Naive thymus-derived CD4-positive, alpha-beta T cell (primary cell): ENCODE measurements at places on chromosomes 7 and 10.

- H3K27me3 ChIP-seq: no peaks in the 10 kb centered on the region
- no peaks in the 10 kb centered on the region for H3K4me1 ChIP-seq
- no peaks in the 10 kb centered on the region for H3K36me3 ChIP-seq
- no peak for DNase-seq
- no peak overlapping the region for H3K4me3 ChIP-seq
Observed at GRCh38 chr10:121404611-121405010, 193.6 kb downstream of the FGFR2 start.

DNA sequence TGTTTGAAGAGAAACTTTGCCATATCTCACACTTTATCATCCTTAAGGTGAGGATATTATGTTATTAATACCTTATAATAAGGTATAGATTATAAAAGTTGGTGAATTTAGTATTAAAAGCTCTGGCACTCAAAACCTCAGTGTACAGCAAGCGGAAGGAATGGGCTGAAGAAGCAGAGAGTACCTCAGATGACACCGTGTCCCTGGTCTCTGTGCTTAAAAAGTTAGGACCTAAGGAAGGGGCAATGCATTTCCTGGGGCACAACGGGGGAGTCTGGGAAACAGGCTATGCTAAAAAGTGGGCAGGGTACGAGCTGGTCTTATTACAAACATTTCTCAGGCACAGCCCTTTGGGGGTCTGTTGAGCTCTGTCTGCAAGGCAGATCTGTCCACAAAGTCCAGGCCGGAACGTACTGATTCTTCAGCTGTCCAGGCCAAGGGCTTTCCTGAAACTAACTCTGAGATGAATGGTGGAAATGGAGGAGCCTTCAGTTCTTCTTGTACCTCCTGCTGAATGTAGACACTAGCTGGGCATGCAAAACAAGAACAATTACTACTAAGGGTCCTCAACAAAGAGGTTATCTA is 202.7 kb downstream of the POM121L12 start:
- H3K4me3 ChIP-seq: no peak overlapping the region
- H3K36me3 ChIP-seq: no peaks in the 10 kb centered on the region
- no peak for DNase-seq

DNA sequence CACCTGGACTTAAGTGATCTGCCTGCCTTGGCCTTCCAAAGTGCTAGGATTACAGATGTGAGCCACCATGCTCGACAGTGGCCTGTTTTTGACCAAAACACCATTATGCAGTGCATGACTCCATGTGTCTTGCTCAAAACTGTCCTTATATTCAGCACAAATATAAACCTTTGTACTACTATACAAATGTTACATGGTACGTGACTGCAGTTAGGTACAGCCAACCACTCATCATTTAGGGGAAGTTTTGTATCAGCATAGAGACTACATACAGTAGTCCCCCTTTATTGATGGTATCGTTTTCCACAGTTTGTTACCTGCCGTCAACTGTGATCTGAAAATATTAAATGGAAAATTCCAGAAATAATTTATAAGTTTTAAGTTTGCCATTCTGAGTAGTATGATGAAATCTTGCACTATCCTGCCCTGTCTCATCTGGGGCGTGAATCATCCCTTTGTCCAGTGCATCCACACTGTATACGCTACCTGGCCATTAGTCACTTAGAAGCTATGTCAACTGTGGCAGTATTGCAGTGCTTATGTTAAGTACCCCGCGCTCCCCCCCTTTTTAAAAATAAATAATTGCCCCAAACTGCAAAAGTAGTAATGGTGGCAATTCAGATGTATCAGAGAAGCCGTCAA is 23.3 kb upstream of the ZNF282 start:
- H3K27me3 ChIP-seq: no peaks in the 10 kb centered on the region
- no peak overlapping the region for H3K27ac ChIP-seq
- H3K4me3 ChIP-seq: no peak overlapping the region

DNA sequence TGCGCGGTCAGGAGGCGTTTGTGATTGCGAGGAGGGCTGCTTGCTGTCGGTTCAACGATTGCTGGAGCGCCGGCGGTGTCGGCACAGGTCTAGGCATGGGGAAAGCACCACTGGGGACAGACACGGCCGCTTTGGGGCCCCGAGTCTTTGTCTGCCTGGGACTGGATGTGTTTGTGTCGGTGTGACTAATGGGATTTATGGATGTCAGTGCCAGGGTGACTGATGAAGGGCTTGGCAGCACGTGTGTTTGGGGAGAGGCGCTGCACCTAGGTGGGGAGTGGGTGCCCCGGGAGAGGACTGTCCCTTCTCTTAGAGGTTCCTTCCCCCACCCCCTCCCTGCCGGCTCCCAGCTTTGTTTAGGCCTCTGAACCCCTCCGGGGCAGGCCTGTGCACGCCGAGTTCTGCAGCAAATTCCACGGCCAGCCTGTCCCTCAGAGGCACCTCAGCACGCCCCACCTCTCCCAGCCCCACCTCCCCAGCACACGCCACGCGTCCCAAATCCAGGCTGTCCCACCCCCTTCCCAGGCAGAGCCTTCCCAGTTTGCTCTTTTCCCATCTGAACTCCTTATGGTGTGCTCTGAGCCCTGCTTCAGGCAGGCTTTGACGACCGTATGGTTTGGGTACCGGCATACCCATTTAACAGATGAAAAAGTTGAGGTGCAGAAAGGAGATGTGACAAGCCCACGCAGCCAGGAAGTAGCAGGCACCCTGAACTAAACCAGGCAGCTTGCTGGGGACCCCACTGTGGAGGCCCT is 6.4 kb upstream of the TNRC18 start:
- peaks cover 12% of the 10 kb centered on the region for H3K27me3 ChIP-seq
- H3K36me3 ChIP-seq: no peaks in the 10 kb centered on the region
- no peak overlapping the region for H3K4me3 ChIP-seq
- H3K27ac ChIP-seq: no peak overlapping the region
- H3K4me1 ChIP-seq: peaks cover 24% of the 10 kb centered on the region

- no peak for DNase-seq
- no peak overlapping the region for H3K27ac ChIP-seq
- H3K27me3 ChIP-seq: no peaks in the 10 kb centered on the region
Observed at GRCh38 chr10:77553966-77554365, 83.6 kb downstream of the KCNMA1 start.

GRCh38 chr7:47586925-47587324 is 5.0 kb upstream of the TNS3 start:
- no peaks in the 10 kb centered on the region for H3K4me1 ChIP-seq
- DNase-seq: no peak
- H3K4me3 ChIP-seq: no peak overlapping the region
- H3K36me3 ChIP-seq: no peaks in the 10 kb centered on the region
- no peak overlapping the region for H3K27ac ChIP-seq

GRCh38 chr10:73517166-73517888 is 21.5 kb upstream of the PPP3CB start:
- H3K4me3 ChIP-seq: no peak overlapping the region
- DNase-seq: no peak
- no peaks in the 10 kb centered on the region for H3K4me1 ChIP-seq
- H3K27me3 ChIP-seq: no peaks in the 10 kb centered on the region

DNA sequence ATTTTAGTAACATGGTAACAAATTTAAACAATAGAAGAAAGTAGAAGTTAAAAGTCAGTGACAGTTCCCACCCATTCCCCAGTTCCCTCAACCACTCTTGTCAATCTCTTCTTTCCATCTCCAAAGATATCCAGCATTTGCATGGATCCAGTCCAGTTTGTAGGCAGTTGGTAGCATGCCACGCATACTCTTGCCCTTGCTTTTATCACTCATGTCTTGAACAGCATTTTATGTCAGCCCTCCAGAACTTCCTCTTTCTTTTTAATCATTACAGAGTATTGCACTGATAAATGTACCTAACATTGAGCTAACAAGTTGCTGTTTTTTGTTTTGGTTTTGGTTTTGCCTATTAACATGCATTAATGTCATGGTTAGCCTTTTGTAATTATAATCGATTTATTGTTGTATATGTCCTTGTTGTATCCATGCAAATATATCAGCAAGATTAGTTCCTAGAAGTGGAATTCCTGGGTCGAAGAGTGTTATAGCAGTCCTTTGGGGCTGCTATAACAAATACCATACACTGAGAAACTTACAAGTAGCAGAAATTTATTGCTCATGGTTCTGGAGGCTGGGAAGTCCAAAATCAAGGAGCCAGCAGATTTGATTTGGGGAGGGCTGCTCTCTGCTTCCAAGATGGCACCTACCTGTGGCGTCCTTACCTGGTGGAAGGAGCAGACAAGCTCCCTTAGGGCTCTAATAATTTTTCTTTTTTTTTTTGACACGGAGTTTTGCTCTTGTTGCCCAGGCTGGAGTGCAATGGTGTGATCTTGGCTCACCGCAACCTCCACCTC is 25.7 kb downstream of the CHST3 start:
- no peak overlapping the region for H3K27ac ChIP-seq
- no peaks in the 10 kb centered on the region for H3K4me1 ChIP-seq
- no peaks in the 10 kb centered on the region for H3K27me3 ChIP-seq
- no peak overlapping the region for H3K4me3 ChIP-seq
- no peaks in the 10 kb centered on the region for H3K36me3 ChIP-seq

- DNase-seq: no peak
- no peaks in the 10 kb centered on the region for H3K4me1 ChIP-seq
- H3K27me3 ChIP-seq: no peaks in the 10 kb centered on the region
- no peaks in the 10 kb centered on the region for H3K36me3 ChIP-seq
- H3K27ac ChIP-seq: no peak overlapping the region
- H3K4me3 ChIP-seq: no peak overlapping the region
Observed at GRCh38 chr10:43959364-43960134, 310.9 kb upstream of the ZNF32 start.

DNA sequence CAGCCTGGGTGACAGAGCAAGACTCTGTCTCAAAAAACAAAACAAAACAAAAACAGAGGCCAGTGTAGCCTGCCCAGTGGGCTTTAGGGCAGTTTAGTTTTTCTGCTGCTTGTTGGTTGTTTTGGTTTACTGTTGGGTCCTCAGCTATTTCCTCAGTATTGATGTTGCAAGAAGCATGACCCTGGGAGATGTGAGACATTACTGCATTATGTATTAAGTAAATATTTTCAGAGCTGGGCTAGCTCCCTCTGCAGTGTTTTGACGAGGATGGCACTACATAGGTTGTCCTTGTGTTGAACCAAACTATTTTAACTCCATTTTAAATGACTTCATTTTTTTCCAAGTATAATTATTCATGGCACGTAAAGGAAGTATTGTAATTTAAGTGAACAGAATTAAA is 4.8 kb downstream of the AKAP9 start:
- DNase-seq: no peak
- H3K36me3 ChIP-seq: no peaks in the 10 kb centered on the region
- peaks cover 11% of the 10 kb centered on the region for H3K4me1 ChIP-seq
- no peak overlapping the region for H3K27ac ChIP-seq
- H3K4me3 ChIP-seq: no peak overlapping the region

- no peaks in the 10 kb centered on the region for H3K36me3 ChIP-seq
- no peak overlapping the region for H3K27ac ChIP-seq
- H3K4me1 ChIP-seq: peaks cover 10% of the 10 kb centered on the region
- H3K4me3 ChIP-seq: no peak overlapping the region
- no peak for DNase-seq
Observed at GRCh38 chr7:151847681-151848081, 29.2 kb downstream of the PRKAG2 start.

DNA sequence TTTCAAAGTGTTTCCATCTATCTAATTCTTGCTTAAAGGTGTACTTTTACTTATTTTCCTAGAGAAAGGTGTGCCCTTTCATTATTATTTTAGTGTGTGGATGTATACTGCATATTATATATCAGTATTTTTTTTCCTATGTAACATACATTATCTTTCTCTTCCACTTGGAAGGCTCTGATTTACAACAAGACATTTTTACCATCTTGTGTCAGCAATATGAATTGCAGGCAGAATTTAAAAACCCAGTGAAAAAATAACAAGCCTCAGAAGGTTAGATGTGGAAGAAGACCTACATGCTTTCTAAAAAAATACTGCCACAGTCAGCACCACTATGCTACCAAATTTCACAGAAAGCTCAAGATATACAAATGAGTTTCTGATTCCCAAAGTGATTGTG is 327.7 kb upstream of the STEAP1 start:
- no peak overlapping the region for H3K27ac ChIP-seq
- H3K27me3 ChIP-seq: no peaks in the 10 kb centered on the region
- H3K4me1 ChIP-seq: no peaks in the 10 kb centered on the region
- no peak for DNase-seq

- no peaks in the 10 kb centered on the region for H3K4me1 ChIP-seq
- no peak overlapping the region for H3K4me3 ChIP-seq
- no peaks in the 10 kb centered on the region for H3K27me3 ChIP-seq
- H3K27ac ChIP-seq: no peak overlapping the region
- no peaks in the 10 kb centered on the region for H3K36me3 ChIP-seq
Observed at GRCh38 chr10:17415046-17415658, 39.2 kb downstream of the ST8SIA6 start.

GRCh38 chr10:102814873-102815661 is 22.1 kb downstream of the CYP17A1 start:
- H3K27me3 ChIP-seq: no peaks in the 10 kb centered on the region
- H3K4me1 ChIP-seq: no peaks in the 10 kb centered on the region
- no peak for DNase-seq
- peaks cover 10% of the 10 kb centered on the region for H3K36me3 ChIP-seq
- no peak overlapping the region for H3K4me3 ChIP-seq

GRCh38 chr10:77459905-77460304 is 177.7 kb downstream of the KCNMA1 start:
- no peak overlapping the region for H3K4me3 ChIP-seq
- H3K4me1 ChIP-seq: no peaks in the 10 kb centered on the region
- H3K27ac ChIP-seq: no peak overlapping the region
- no peaks in the 10 kb centered on the region for H3K36me3 ChIP-seq

DNA sequence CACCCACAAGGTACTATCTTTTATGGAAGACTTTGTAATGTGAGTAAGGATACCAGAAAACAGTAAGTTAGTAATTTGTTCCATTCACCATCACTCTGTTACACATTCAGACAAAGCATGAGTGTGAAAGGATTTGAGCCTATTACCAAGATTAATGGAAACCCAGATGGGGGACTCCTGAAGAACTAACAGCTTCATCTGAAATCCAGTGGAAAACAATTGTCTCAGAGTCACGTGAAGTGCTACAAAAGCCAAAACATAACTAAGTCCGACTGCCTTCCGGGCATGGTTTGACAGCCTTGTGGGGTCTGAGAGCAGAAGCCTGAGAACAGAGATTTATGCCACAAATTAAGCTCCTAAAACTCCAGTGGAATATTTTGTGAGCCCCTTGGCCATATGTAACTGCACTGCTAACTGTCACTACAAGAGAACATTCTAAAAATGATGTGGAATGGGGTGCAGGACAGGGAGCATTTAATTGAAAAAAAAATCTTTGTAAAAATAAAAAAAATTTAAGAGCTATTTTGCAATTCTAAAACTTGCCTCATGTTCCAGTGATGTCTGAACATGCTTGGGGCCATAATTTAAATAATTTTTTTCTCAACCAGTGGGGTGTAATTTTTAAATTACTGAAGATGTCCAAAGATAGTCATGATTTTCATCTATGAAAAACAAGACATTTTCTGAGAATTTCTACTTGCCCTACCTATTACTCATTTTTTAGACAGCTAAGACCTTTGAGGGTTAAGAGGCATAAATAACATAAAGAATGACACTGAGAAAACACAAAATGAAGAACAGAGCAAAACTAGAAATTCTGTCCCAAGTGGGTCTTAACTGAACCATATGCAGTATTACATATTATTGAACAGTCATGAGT is 555.0 kb downstream of the INHBA start:
- no peaks in the 10 kb centered on the region for H3K36me3 ChIP-seq
- H3K4me3 ChIP-seq: no peak overlapping the region
- H3K27ac ChIP-seq: no peak overlapping the region
- no peaks in the 10 kb centered on the region for H3K4me1 ChIP-seq
- no peak for DNase-seq
- no peaks in the 10 kb centered on the region for H3K27me3 ChIP-seq
